WTC11 (cell line): ENCODE measurements at places on chromosomes 12 and 14.

DNA sequence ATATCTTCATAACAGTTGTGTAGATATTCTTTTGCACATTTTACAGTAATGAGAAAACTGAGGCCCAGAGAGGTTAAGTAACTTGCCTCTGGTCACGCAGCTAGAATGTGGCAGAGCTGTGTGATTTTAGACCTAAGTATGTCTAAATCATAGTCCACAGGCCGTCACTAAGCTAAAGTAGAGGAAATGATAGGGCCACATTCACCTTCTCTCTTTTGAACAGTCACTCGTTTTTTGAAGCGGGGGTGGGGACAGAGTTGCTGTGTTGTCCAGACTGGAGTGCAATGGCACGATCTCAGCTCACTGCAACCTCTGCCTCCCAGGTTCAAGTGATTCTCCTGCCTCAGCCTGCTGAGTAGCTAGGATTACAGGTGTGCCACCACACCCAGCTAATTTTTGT, 68.5 kb downstream of the RASSF3 start:
- H3K27me3 ChIP-seq = no peaks in the 10 kb centered on the region
- no peak for DNase-seq
- H3K4me1 ChIP-seq = peaks cover 69% of the 10 kb centered on the region
- H3K27ac ChIP-seq = no peak overlapping the region
- H3K4me3 ChIP-seq = no peak overlapping the region

DNA sequence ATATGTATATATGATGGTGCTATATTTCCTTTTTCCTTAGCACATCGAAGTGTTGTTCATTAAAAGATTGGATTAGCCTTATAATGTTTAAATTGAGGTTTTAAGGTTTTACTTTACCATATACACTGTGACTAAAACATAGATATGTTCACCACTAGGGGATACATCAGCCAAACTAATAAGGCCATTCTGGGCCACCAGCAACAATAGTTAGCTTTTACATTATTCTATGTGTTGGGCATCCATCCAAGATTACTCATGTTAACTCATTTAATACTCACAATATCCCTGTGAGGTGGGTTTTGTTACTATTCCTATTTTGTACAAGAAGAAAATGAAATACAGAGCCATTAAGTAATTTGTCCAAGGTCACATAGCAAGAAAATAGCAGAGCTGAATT, 202.6 kb upstream of the AVPR1A start:
- no peak overlapping the region for H3K27ac ChIP-seq
- H3K4me3 ChIP-seq = no peak overlapping the region
- no peaks in the 10 kb centered on the region for H3K36me3 ChIP-seq
- no peaks in the 10 kb centered on the region for H3K27me3 ChIP-seq

GRCh38 chr14:59017285-59017965, 171.0 kb upstream of the DAAM1 start:
- no peak overlapping the region for H3K27ac ChIP-seq
- DNase-seq = no peak
- 0 out of 2 replicates have a peak, but pooled peaks cover 2% of the 10 kb centered on the region for H3K4me1 ChIP-seq
- 0 out of 2 replicates have a peak, but pooled peaks cover 3% of the 10 kb centered on the region for H3K36me3 ChIP-seq
- H3K4me3 ChIP-seq = no peak overlapping the region

DNA sequence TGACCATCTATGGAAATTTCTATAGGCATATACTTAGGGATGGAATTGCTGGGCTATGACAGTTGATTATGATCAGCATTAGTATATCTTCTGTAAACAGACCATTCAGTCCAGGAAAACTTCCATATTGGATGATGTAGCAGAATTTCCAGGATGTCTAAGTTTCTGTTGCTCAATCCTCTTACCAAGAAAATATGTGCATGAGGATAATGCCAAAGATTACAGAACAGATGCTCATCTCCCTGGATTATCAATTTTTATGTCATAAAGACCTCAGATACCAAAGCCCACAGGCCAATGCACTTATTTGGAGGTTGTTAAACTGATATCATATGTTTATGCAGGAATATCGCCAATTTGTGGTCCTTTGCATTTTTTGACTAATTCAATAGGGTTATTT, 354.4 kb upstream of the FLRT2 start:
- H3K4me3 ChIP-seq = no peak overlapping the region
- peaks cover 31% of the 10 kb centered on the region for H3K4me1 ChIP-seq
- H3K27ac ChIP-seq = no peak overlapping the region
- DNase-seq = no peak
- H3K36me3 ChIP-seq = no peaks in the 10 kb centered on the region
